ENCODE measurements at places on chromosomes 6 and 20.
A peak's percentile ranks its signal among the peaks of the same experiment; 100 is the strongest.

- DNase-seq = no peak
Measured at GRCh38 chr20:41074441-41074840, 45.8 kb downstream of the TOP1 start.

DNA sequence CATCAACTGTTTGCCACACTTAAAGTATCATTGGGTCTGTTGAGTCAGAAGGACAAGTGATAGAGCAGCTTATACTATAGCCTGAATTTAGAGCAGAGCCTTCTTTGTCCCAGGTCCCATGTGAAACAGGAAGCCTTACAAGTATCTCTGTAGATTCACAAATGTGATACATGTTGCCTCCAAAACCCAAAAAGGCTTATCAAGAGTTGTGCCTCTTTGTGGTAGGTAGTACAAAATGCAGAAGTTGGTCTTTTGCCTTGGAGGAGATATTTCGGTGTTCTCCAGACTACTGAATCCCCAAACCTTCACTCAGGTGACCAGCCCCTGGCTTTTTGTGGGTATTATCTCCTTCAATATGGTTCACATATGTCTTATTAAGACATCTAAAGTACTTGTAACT is 172.8 kb upstream of the PROKR2 start:
- DNase-seq = no peak

GRCh38 chr20:33125983-33126382 is 42.0 kb upstream of the BPIFA2 start:
- DNase-seq = no peak

DNA sequence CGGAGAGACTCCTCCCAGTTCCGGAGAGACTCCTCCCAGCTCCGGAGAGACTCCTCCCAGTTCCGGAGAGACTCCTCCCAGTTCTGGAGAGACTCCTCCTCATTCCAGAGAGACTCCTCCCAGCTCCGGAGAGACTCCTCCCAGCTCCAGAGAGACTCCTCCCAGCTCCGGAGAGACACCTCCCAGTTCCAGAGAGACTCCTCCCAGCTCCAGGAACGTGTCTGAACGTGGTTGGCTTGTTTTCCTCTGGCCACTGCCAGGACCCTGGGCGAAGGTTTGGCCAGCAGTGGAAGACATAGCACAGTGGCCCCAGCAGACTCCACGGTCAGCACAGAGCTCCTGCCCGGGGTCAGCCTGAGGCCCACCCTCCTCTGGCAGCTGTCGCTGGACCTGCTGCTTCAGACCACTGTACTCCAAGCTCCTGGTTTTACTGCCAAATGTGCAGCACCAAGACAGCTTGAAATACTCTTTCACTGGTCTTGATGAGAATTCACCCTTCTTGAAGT is 122.3 kb upstream of the AFDN start:
- DNase-seq = no peak

- DNase-seq = no peak
Measured at GRCh38 chr20:41249411-41250281, 67.9 kb downstream of the ZHX3 start.

DNA sequence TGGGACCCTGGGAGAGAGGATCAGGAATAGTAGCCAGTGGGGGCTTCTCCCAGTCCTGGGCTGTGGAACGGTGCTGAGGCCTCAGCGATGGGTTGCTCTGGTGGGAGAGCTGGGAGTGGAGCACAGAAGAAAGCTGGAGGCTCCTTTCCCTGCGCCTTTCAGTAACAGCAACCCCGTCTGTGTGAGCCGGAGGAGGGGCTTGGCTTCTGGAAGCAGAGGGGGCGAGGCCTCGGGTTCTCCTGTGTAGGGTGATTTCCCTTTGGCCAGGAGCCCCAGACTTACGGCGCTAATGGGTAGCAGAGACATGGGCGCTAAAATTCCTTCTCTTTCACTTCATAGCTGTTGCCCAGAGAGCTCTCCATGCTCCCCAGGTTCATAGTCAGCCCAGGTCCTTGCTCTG is 55.0 kb downstream of the DAAM2 start:
- no peak for DNase-seq

DNA sequence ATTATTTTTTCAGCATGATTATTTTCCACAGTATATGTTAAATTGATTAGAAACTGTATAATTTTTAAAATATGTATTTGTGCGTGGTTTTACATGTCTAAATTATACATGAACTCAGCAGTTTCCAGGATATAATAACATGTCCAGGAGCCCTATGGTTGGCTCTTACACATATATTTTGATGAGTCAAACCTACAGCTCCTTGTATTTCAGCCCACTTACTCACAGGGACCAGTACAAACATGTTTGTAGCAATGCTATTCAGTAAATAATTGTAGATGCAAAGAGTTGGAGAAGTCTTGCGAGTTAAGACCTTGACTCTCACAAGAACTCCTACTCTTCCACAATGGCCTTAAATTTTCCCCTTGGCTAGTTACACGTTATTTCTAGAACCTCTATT is 107.2 kb upstream of the SASH1 start:
- DNase-seq = no peak

DNA sequence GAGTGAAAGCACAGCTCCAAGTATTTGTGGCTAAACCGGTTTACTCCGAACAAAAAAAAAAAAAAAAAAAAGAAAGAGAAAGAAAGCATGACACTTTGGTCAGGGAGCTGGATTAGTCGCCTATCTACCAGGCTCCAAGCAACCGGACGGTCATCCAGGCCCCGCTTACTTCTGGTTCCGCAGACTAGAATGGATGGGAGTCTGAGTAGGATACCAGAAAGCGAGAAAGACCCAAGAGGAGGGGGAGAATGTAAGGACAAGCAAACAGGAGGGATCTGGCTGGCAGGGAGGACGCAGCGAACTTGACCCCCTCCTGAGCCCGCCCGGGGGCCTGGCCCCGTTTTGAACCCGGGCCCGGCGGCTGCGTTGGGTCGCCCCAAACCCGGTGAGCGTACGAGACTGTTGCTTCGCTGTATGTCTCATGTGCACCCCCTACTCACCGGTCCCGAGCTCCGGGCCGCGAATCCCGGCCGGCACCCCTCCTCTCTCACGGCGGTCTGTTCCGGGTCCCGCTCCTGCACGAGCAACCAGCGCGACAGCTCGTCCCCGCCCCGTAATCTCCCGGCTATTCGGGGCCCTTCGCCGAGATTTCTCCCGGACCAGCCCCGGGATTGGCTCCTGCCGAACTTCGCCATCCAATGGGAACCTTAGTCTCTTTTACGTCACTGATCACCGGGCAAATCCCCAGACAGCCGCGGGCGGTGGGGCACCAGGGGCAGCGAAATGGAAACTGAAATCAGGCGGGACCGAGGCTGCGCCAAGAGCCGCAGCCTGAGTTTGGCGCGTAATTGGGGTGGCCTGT is at the start of gene TRIM26:
Gene TRIM26 (minus strand): TSS at position 542 of the 802 bp plus-strand sequence. CDS start 14,303 bp downstream, outside the sequence.
- peak; percentile 95 for DNase-seq

GRCh38 chr20:54284928-54285704 is 77.2 kb downstream of the PFDN4 start:
- DNase-seq = no peak

All from CD4-positive, alpha-beta T cell treated with Interleukin-17A for 4 hours (primary cell).